ENCODE measurements at places on chromosomes 2 and 18. TPM values are rescaled to one million over a fixed set of nuclear protein-coding genes. Genes with fewer than 3 reads are reported as not detected.
A peak's percentile ranks its signal among the peaks of the same experiment; 100 is the strongest.

DNA sequence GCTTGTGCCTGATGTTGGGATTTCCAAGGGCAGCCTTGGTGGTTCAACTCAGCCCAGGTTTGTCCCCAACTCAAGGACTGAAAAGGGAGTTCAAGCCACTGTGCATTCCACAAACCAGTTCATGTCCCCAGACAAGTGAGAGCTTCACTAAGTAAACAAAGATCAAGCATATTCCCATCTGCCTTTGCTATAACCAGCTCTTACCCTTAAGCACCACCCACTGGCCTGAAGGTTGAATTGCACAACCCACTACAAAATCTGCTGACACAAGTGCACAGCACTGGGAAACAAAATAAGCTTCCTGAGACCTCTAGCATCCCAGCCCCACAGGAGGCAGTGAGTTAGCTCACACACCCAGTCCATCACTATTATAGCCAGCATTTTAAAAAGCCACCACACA is 516.7 kb downstream of the NR4A2 start:
- peak; percentile 5 for DNase-seq

Gene LIMS3
- total RNA-seq = 1.4 TPM

Gene HTR2B
- total RNA-seq = not detected

DNA sequence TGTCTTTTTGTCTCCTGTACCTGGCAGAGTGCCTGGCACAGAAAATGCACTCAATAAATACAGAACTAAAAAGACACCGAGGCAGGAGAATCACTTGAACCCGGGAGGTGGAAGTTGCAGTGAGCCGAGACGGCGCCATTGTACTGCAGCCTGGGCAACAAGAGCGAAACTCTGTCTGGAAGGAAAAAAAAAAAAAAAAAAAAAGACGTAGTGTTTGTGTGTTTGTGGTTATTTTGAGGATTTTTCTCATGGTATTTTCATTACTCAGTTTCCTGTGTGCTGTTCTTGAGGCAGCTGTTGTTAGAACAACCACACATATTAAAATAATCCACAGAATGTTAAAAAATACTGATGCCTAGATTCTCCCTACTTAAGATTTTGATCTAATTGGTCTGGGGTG is 519.2 kb upstream of the SPHKAP start:
- peak; percentile 0 for DNase-seq

Gene GPR39
- 14.1 TPM for total RNA-seq

Gene FRZB
- 0.15 TPM for total RNA-seq

GRCh38 chr2:127084611-127085316 is 22.2 kb downstream of the BIN1 start:
- DNase-seq = no peak

Gene POTEC
- total RNA-seq = not detected

GRCh38 chr2:189851174-189851826 is 67.0 kb downstream of the PMS1 start:
- no peak for DNase-seq

DNA sequence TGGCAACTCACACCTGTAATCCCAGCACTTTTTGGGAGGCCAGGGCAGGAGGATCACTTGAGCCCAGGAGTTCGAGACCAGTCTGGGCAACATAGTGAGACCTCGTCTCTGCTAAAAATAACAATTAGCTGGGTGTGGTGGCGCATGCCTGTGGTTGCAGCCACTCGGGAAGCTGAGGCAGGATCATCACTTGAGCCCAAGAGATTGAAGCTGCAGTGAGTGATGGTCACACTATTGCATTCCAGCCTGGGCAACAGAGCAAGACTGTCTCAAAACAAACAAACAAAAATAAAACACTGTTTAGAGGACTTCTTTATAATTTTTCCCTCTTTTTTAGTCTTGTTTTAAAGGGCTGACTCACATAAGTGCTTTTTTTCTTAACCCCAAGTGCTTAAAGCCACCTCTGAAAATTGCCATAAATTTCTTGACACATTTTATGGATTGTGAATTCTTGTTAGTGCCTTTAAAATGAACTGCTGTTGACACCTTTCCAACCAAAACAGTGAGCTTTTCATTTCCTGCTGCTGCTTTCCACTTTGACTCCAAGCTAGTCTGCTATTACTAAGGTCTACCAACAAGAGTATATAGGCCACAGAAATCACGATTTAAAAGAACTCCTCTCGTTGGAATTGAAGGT is 41.7 kb downstream of the CYP20A1 start:
- no peak for DNase-seq

DNA sequence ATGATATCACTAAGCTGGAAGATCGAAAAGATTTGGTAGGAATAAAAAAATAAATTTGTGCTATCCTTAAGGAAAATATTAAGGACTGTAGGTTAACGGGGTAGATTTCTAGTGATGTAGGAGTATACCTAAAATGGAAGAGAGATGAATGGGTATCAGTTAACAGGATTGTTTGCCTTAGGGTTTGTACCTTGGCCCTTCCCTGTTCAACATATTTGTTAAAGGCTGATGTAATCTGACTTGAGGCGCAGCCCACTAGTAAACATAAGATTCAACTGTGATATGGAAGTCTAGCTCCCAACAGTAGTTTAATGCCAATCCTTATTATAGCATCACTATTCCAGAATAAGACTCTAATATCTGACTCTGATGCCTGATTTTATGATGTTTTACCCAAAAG is 685.2 kb downstream of the DCC start:
- no peak for DNase-seq

DNA sequence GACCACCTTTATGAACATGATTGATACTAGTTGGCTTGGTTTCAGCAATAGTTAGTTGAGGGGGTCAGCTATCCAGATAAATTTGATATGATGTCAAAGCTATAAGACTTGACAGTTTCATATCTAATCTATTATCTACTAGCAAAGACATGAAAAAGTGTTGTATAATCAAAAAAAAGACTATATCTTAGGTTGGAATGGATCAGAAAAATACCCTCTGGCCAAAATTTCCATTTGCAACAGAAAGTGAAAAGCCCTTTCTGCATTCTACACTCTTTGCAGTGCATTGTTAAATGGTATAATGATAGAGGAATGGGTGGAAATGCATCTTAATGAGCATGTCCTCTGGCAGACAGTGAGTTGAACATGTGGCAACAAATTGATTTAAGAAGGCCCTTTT is 242.6 kb downstream of the THSD7B start:
- no peak for DNase-seq

- DNase-seq = no peak
Measured at GRCh38 chr2:221380062-221380461, 192.0 kb downstream of the EPHA4 start.

- DNase-seq = no peak
Measured at GRCh38 chr2:237319086-237319820, 94.7 kb downstream of the COL6A3 start.

DNA sequence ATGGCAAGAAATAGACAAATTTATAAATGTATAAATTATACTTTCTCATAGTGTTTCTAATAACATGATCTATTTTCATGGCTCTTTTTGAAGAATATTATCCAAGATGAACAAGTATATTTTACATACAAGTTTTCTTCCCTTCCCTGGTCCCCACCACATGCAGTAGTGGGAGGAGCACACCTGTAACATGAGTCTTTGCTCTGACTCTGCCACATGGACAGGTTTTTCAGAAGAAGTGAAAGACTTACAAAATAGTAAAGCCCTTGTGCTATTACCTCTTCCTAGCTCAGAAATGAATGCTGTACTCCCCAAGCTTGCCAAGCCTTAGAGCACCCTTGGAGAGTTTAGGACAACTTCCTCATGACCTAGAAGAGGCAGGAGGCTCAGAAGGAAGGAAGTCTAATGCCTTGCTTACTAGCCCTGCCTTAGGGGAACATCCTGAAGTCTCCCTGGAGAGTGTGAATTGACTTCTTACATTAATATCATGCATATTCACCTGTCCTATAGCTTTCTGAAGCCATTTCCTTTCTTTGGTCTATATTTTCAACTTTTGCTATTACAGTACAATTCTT is 18.4 kb downstream of the MXD1 start:
- no peak for DNase-seq

Gene CCL20
- not detected for total RNA-seq

- DNase-seq = peak; percentile 99
Measured at GRCh38 chr2:75523313-75524275, 37.1 kb downstream of the EVA1A start.

- no peak for DNase-seq
Measured at GRCh38 chr2:177383935-177384334, 8.6 kb upstream of the AGPS start.

DNA sequence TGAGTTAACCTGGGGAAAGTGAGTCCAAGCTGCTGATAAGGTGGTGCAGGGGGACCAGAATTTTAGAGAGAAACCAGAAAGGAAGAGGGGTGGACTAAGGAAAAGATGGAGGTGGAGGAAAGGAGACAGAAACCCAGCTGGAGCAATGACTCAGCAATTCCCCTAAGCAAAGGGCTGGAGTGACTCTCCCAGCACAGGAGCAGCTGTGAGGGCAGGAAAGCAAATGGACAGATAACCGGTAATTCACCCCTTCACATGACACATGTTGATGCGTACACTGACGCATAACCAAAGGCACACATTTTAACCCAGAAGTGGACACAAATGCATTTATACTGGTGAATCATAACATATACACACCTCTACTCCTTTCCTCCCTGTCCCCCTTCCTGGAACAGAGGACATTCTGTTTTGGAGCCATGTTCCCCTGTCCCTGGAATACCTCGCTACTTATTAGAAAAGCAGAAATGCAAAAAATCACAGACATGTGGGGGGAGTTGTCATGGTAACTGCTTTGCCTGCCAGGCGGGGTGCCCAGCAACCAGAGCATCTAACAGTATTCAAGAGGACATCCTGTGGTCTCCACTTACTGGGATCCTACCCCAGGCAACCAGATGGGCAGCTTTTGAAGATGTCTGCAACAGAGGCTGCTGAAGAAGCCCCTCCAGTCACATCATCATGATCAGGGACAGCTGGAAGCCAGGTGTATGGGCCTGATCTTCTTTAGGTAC is 4.7 kb downstream of the CDK5R2 start:
- peak; percentile 58 for DNase-seq

Gene LYG2
- total RNA-seq = not detected

DNA sequence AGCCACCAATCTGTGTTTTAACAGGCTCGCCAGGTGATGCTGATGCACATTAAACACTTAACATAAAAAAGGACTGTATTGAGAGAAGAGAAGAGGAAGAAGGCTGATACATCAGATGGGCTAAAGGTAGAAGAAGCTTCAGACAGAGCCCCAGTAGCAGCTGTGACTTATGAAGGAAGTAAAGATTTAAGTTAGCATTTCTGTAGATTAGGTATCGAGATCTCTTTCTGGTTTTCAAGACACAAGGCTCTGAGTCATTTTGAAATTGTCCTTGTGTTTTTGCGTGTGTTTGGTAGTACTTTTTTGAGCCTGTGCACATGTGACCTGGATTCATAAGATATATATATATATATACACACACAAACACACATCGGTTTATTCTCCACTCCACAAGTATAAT is 40.6 kb upstream of the GCFC2 start:
- no peak for DNase-seq

GRCh38 chr18:69948919-69949537 is 1.4 kb upstream of the CD226 start:
- no peak for DNase-seq

DNA sequence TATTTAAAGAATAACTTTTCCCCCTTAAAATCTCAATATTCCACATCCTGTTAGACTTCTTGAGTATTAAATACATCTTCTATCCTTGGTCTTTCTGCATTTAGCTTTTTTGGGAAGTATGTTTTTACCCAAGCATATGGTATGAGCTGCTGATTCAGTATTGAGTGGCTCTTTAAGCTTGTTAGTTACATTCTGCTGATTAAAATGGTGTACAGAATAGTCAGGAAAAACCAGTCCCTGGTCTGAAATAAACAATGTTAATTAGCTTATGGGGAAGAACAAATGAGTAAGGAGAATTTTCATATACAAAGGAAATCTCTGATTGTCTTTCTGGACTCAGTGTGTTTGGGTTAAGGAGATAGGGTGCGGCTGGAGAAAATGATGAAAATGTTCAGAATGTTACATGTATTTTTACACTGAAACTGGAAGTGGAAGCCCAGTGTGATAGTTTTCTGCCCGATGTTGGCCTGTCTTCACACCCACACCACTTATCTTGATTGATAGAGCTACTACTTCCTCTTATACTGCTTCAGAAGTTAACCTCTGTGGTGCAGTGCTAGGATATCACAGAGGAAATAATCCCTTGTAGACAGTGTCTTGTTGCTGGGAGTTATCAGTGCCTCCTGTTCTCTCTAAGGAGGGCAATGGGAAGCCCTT is 84.0 kb downstream of the MSH2 start:
- no peak for DNase-seq

- DNase-seq = no peak
Measured at GRCh38 chr2:225236769-225237323, 162.7 kb upstream of the NYAP2 start.

DNA sequence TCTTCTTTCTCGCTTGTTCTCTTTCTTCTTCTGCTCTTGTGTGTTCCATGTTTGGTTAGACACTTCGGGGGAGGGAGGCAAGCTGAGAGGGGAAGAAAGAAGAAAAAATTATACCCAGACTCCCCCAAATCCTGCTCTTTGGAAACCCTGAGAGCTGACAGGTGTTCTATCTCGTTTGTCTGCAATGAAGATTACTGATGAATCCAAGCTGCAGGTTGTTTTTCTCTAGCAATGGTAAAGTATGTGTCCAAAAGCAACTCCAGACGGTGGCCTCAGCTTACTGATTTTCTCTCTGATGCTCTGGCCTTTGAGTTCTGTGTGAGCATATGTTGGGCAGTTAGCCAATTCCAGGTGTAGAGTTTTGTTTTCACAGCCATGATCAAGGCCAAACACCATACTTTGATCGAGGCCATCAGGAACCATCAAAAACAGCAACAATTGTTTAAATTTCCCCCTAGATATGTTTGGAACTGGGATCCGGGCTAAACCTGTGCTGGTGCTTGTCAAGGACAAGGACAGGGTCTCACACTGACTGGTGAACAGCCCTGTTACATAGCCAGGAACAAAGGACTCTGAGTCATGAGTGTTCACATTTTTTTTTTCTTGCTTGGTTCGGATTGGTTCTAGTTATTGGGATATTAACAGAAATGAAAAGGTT is 142.0 kb downstream of the PRKCE start:
- no peak for DNase-seq
